ENCODE measurements at places on chromosomes 12 and 14. TPM values are rescaled to one million over a fixed set of nuclear protein-coding genes. Genes with fewer than 3 reads are reported as not detected.

GRCh38 chr12:7058163-7058845 is 2.2 kb upstream of the C1S start:
- no peak for DNase-seq

The FOXN3 gene
- total RNA-seq = 1.6 TPM

The DGKA gene
- total RNA-seq = 2.9 TPM

The CCDC184 gene
- not detected for total RNA-seq

The AKAP3 gene
- total RNA-seq = not detected

The OR4K13 gene
- total RNA-seq = not detected

DNA sequence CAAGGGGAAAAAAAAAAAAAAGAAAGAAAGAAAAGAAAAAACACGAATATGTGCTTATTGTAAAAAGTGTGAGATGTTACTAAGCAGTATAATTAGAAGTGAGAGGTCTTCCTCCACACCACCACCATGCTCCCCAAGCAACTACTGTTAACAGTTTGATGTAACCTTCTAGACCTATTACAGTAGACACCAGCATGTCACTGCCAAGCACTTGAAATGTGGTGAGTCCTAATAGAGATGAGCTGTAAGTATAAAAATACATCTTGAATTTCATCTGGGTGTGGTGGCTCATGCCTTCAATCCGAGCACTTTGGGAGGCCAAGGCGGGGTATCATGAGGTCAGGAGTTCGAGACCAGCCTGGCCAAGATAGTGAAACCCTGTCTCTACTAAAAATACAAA is 8.1 kb upstream of the SNRNP35 start:
- DNase-seq = no peak

DNA sequence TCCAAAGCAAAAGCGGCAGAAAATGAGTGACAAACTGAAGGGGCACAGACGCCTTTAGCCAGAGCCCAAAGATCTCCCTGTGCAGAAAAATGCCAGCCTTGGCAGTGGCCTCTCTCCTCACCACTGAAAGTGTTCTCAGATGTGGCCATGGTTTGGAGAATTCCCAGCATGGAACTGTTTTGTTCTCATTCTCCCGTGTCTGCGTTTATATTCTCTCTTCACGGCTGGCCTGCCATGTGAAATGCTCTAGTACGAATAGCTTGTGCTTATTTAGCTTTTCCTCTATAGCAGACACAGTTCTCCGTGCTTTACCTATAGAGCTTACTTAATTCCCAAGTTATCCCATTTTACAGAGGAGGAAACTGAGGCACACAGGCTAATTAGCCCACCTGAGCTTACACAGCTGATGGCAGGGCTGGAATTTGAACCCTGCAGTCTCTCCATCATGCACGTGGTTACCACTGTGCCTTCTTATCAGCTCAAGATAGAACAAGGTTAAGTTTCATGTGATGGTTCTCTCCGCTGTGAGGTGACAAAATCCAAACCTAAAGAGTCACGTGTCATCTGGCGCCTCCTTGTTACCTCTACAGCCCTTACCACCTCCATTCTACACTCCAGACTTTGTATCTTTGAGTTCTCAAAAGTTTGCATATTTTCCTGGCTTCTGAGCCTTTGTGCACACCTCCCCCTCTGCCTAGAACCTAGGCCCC is 141.6 kb downstream of the GCH1 start:
- DNase-seq = no peak

The KRT75 gene
- not detected for total RNA-seq

The STON2 gene
- not detected for total RNA-seq

DNA sequence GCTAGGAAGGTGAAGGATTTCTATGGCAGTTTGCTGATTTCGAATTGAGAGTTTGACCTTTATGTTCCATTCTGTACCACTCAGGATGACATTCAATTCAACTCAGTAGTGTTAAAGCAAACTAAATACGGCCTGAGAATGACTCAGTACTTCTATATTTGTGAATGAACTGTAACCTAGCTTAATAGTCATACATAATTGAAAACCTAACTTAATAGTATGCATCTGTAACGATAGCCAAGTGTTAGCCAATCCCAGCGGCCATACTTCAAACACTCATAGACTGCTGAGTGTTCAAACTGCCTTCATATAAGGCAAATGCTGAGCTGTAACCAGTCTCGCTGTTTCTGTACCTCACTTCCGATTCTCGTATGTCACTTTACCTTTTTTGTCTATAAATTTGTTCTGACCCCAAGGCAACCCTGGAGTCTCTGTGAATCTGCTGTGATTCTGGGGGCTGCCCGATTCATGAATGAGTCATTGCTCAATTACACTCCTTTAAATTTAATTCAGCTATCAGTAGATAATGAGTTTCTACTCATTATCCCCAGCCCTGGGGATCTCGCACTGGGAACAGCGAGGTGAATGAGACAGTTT is 98.5 kb upstream of the SLC24A4 start:
- DNase-seq = no peak

GRCh38 chr14:30869551-30870155 is 4.7 kb upstream of the COCH start:
- DNase-seq = no peak

The GPD1 gene
- not detected for total RNA-seq

The TMPRSS12 gene
- not detected for total RNA-seq

The CEBPE gene
- total RNA-seq = not detected

The CPNE6 gene
- total RNA-seq = not detected

GRCh38 chr14:81710232-81710845 is 176.7 kb upstream of the SEL1L start:
- no peak for DNase-seq

The SVOP gene
- not detected for total RNA-seq

DNA sequence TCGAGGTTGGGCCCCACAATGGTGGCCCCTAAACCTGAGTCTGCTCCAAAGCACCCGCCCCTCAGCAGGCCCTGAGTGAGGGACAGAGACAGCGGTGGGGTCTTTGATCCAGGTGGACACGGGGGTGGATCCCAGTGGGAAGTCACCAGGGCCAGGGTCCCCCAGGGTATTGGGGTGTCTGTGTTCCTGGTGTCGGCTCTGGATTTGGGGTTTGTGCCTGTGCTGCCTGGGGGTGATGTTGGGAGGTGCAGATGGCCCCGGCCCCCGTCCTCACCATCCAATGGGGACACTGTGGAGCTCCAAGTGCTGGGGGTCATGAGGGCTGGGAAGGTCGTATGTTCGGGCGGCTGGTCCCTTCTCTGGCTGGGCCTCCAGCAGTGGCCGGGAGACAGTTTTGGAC is 354.2 kb downstream of the TMEM121 start:
- no peak for DNase-seq

The NRXN3 gene
- total RNA-seq = 0.07 TPM

The CCDC197 gene
- not detected for total RNA-seq

The DHH gene
- total RNA-seq = not detected

The GCN1 gene
- total RNA-seq = 39.6 TPM

DNA sequence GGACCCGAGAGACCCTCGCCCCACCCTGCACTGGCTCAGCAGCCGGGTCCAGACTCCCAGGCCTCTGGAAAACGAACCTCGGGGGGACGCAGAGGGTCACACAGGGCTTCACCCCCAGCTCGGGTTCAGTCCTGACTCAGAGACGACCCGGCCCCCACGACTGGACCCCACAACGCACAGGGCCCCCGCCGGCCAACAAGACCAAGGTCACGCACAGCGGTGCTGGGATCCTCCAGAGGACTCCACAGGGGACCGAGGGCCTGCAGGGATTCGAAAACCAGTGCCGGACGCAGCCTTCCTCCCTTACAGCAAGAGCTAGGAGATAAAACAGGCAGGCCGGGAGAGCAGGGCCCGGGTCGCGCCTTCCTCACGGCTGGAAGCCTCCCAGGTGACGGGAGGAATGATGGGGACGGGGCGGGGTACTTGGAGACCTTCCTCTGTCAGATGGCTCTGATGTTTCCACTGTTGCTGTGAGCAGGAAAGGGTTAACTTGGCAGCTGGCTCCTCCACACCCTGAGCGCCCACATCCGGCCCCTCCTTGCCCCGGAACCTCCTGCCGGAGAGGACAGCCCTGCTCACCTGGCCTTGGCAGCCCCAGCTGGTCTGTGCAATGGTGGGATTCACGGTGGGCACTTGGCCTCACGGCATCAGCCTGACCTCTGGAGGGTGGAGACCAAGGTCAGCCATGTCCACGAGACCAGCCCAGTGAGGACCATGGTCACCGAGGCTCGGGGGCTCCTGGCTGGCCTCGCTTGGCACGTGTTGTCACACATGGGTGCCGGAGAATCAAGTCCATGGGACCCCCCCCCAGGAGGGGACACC is 46.2 kb downstream of the GALNT9 start:
- no peak for DNase-seq

The RARG gene
- 30.8 TPM for total RNA-seq

- no peak for DNase-seq
These were observed 564.0 kb downstream of the TRHDE start for GRCh38 chr12:72836194-72836593.

The SDR9C7 gene
- not detected for total RNA-seq

DNA sequence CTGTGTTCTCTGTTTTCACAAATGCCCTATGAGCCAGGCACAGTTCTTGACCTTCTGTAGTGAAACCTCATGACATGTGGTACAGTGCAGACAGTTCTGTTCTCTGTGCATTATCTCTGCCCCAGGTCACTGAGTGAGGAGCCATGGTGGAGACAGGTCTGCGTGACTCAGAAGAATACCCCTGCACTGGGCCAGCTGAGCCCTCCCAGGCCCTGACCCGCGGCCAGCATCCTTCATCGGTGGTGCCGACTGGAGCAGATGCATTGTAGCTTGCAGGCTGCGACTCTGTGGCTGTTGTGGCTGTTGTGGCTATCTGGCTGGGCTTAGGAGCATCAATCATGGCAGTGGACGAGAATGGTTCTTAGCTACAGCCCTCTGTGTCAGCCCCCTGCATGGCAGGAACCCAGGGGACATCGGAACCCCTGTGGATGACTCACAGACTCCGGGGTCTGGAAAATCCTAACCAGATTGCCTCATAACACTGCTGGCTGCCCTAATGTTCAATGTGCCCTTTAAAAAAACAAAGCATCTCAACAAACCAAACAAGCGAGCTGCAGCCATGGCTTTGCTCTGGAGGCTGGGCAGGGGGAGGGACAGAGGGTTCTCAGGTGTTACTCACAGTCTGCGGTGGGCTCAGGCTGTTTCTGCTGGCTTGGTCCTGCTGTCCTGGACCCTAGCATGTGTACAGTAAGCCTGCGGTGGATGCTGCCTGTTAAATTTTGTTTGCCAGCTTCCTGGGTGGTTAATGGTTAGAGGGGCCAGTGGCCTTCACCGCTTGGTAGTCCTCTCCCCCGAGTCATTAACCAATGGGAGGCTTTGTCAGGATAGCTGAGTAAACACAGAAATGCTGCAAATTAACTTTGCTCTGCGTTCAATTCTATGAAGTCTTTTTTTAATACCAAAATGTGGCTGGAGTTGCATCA is at the start of gene SERPINA6:
SERPINA6 (minus strand) TSS at position 689 of the 923 bp plus-strand sequence. CDS start 8,688 bp downstream, outside the sequence.
- peak; percentile 44 for DNase-seq

- no peak for DNase-seq
These were observed 164.2 kb downstream of the SSPN start for GRCh38 chr12:26359576-26359975.

DNA sequence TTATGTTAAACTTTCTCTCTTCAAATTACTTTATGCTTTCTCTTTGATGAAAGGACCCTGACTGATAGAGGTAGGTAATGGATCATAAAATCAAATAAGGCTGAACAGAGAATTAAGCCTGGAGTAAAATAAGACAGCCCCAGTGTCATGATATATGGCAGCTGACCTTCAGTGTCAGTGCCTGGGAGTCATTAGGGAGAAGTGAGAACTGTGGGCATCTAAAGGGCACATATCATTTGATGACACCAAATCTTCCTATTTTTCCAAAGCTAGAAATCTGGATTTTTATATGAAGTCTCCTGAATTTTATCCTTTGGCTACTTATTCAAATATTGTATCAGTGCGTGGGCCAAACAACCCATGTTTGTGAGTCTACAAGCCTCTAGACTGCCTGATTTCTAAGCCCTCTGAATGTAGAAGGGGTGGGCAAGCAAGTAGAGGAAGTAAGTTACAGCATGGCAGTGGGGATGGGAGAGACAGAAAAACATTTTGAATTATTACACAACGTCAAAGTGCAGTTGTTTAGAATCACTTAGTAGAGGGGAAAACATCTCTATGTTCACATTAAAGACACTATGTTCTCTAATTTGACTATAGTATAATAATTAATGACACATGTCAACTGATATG is 10.0 kb downstream of the SLC39A9 start:
- DNase-seq = no peak

The PMCH gene
- not detected for total RNA-seq

The RASAL1 gene
- not detected for total RNA-seq

DNA sequence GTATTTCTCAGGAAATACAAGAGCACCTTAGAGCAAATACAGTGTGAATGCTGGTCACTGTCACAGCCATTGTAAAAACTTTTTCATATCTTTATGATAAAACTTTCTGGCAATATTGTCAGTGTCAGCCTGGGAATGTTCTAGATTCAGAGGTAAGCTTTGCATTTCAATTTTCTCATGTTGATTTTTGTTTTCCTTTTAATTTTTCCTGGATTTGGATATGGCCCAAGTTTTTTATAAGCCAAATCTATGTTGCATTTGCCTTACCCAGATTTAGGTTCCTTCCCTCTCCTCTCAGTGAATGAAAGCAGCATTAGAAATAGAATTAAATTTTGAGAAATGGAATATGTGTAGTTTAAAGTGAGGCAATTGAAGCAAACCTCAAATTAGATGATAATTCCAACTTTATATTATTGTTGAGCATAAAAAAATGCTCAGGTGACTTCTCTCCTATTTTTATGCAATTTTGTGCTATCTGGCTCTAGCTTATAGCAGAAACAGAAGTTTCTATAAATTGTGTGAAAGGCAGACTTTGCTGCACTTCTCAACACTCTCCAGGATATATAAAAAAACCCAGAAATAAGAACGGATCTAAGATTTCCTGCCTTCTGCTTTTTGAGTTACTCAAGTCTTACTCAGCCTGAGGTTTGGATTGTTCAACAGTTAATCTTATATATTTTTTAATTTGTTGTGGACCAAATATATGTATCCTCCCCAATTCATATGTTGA is 368.2 kb upstream of the PRICKLE1 start:
- DNase-seq = no peak
